ENCODE measurements at places on chromosomes 1 and 21. TPM values are rescaled to one million over a fixed set of nuclear protein-coding genes. Genes with fewer than 3 reads are reported as not detected.

FCGR1A gene
- not detected for total RNA-seq

PRAMEF12 gene
- total RNA-seq, result 0.21 TPM

CD34 gene
- total RNA-seq, result 0.41 TPM

SLAMF1 gene
- not detected for total RNA-seq

OR2T35 gene
- not detected for total RNA-seq

SLAMF9 gene
- not detected for total RNA-seq

KRTAP19-3 gene
- not detected for total RNA-seq

STMN1 gene
- total RNA-seq, result 182 TPM

CXADR gene
- total RNA-seq, result 40.5 TPM

LRRC8D gene
- 30.6 TPM for total RNA-seq

MLLT11 gene
- 26.4 TPM for total RNA-seq

PTCH2 gene
- total RNA-seq, result under 0.01 TPM

CD247 gene
- total RNA-seq, result not detected

SPATA45 gene
- total RNA-seq, result not detected

LRIF1 gene
- total RNA-seq, result 26.4 TPM

UBE2U gene
- not detected for total RNA-seq

GOLT1A gene
- total RNA-seq, result 5.0 TPM

PERM1 gene
- total RNA-seq, result 0.34 TPM

MAP1LC3C gene
- 0.27 TPM for total RNA-seq

MAP10 gene
- 3.7 TPM for total RNA-seq

LCE7A gene
- not detected for total RNA-seq

FBLIM1 gene
- 364 TPM for total RNA-seq

TATDN3 gene
- 21.7 TPM for total RNA-seq

SPRR2G gene
- total RNA-seq, result not detected

C8B gene
- not detected for total RNA-seq

AMY1C gene
- total RNA-seq, result not detected

NUP210L gene
- not detected for total RNA-seq

SLC16A4 gene
- 25.4 TPM for total RNA-seq

MEAF6 gene
- total RNA-seq, result 110 TPM

ERICH3 gene
- total RNA-seq, result not detected

PSMB4 gene
- total RNA-seq, result 301 TPM

FCAMR gene
- not detected for total RNA-seq

CAPN2 gene
- total RNA-seq, result 258 TPM

SPRR5 gene
- not detected for total RNA-seq

TMEM52 gene
- total RNA-seq, result 0.92 TPM

TXNDC12 gene
- total RNA-seq, result 62.1 TPM

LYSMD1 gene
- 8.1 TPM for total RNA-seq

SNAP47 gene
- 40.2 TPM for total RNA-seq

OR2L2 gene
- total RNA-seq, result not detected

DDAH1 gene
- total RNA-seq, result 33.4 TPM

SAMD13 gene
- total RNA-seq, result 1.2 TPM

MSH4 gene
- 0.08 TPM for total RNA-seq

IVL gene
- total RNA-seq, result 1.2 TPM

GJA9 gene
- not detected for total RNA-seq

OR10Z1 gene
- total RNA-seq, result not detected

LAMC2 gene
- 1,184 TPM for total RNA-seq

AGBL4 gene
- total RNA-seq, result not detected

KDF1 gene
- 11.0 TPM for total RNA-seq
